ENCODE measurements at places on chromosomes 12 and 14. TPM values are rescaled to one million over a fixed set of nuclear protein-coding genes. Genes with fewer than 3 reads are reported as not detected.

DNA sequence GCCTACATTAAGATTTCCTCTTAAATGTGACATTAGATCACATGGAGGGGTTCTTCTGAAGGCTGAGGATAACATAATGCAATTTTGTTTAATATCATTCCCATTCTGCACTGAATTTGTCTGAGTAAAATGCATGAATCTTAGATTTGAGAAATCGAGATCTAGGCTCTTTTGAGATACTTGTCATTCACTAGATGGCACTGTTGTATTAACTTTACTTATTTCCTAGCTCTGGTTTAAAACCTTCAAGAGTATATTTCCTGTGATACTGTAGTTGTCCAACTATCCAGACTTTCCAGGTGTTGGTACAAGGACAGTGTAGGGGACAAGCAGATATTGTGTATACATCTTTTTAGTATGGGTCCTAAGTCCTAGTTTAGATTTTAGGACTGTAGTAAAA, 91.7 kb upstream of the SEL1L start:
- no peak overlapping the region for H3K27ac ChIP-seq
- no peaks in the 10 kb centered on the region for H3K4me1 ChIP-seq
- DNase-seq, result peak; percentile 44
- H3K4me3 ChIP-seq, result no peak overlapping the region
- H3K36me3 ChIP-seq, result no peaks in the 10 kb centered on the region

The LAG3 gene
- polyA plus RNA-seq, result 0.76 TPM

DNA sequence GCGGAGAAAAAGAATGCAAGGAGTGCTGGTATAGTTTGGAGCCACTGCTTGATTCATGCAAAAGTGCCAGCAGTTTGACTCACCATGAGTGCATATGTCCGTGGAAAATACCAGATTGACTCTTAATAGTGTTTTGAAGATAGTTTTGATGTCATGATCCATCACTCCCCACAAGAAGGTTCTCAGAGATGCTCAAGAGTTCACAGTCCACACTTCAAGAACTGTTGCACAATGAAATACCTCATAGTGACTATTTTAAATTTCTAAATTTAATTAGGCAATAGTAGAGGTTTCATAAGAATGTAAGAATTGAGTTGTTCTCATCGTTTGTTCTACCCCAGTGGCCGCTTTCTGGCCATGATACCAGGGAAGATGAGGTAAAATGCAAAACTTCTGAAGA, 286.6 kb upstream of the RGS6 start:
- H3K4me3 ChIP-seq, result no peak overlapping the region
- no peak overlapping the region for H3K27ac ChIP-seq
- no peaks in the 10 kb centered on the region for H3K4me1 ChIP-seq
- no peaks in the 10 kb centered on the region for H3K27me3 ChIP-seq
- DNase-seq, result no peak

DNA sequence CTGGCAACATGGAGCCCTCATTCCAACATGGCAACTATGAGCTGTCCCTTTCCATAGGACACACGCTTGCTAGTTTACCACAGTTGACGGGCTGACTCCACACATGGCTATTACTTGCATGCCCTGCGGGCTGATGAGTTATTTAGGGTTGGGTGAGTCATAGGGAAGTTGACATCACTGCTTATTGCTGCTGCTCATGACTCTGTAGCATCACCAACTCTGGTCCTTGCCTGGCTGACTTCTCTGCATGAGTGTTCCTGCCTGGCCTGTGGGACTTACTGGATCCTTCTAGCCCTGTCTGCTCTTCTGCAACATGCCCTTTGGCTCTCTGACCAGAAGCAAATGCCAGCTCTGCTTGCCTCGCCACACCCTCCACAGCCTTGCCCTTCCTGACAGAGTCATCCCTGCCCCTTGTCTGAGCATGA, 199.5 kb downstream of the ANO6 start:
- no peaks in the 10 kb centered on the region for H3K4me1 ChIP-seq
- H3K27ac ChIP-seq, result no peak overlapping the region
- no peak overlapping the region for H3K4me3 ChIP-seq
- H3K36me3 ChIP-seq, result peaks cover 5% of the 10 kb centered on the region
- H3K27me3 ChIP-seq, result no peaks in the 10 kb centered on the region

- peak overlapping the region; percentile 9 for H3K27ac ChIP-seq
- H3K27me3 ChIP-seq, result no peaks in the 10 kb centered on the region
- peak; percentile 87 for DNase-seq
- no peaks in the 10 kb centered on the region for H3K4me1 ChIP-seq
- H3K36me3 ChIP-seq, result no peaks in the 10 kb centered on the region
Measured at GRCh38 chr12:25276199-25276937, 25.6 kb upstream of the KRAS start.

The OAS1 gene
- polyA plus RNA-seq, result 39.7 TPM

GRCh38 chr14:35632271-35632670, 98.3 kb downstream of the INSM2 start:
- no peak overlapping the region for H3K27ac ChIP-seq
- no peaks in the 10 kb centered on the region for H3K4me1 ChIP-seq
- no peak for DNase-seq
- H3K4me3 ChIP-seq, result no peak overlapping the region
- H3K36me3 ChIP-seq, result peaks cover 5% of the 10 kb centered on the region

The FBXW8 gene
- 1.1 TPM for polyA plus RNA-seq

DNA sequence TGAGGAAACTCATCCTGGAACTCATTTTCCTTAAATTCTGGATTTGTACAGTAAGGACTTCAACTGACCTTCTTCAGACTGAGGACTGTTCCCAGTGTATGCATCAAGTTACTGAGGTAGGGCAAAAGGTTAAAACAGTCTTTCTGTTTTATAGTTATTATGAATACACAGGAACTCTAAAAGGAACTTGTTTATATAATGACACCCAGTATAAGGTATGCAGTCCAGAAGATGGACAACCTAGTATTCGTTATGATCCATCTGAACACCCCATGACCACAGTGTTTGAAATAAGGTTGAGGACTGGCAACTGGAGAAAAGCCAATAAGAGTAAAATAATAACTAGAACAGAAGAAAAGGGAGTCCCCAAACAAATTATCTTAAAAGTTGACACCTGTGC, 779.9 kb upstream of the TMEM132C start:
- H3K4me1 ChIP-seq, result no peaks in the 10 kb centered on the region
- H3K27me3 ChIP-seq, result no peaks in the 10 kb centered on the region
- H3K27ac ChIP-seq, result no peak overlapping the region
- H3K4me3 ChIP-seq, result no peak overlapping the region
- H3K36me3 ChIP-seq, result no peaks in the 10 kb centered on the region

- no peak overlapping the region for H3K27ac ChIP-seq
- no peak for DNase-seq
- H3K36me3 ChIP-seq, result peaks cover 3% of the 10 kb centered on the region
- no peaks in the 10 kb centered on the region for H3K4me1 ChIP-seq
Measured at GRCh38 chr12:127133675-127134335, 1133.2 kb upstream of the TMEM132C start.

- H3K27me3 ChIP-seq, result no peaks in the 10 kb centered on the region
- no peaks in the 10 kb centered on the region for H3K36me3 ChIP-seq
- no peaks in the 10 kb centered on the region for H3K4me1 ChIP-seq
- H3K4me3 ChIP-seq, result no peak overlapping the region
Measured at GRCh38 chr12:77337362-77337761, 272.0 kb upstream of the E2F7 start.

GRCh38 chr12:109877504-109878246, 2.7 kb downstream of the GLTP start:
- H3K4me3 ChIP-seq, result no peak overlapping the region
- no peaks in the 10 kb centered on the region for H3K36me3 ChIP-seq

DNA sequence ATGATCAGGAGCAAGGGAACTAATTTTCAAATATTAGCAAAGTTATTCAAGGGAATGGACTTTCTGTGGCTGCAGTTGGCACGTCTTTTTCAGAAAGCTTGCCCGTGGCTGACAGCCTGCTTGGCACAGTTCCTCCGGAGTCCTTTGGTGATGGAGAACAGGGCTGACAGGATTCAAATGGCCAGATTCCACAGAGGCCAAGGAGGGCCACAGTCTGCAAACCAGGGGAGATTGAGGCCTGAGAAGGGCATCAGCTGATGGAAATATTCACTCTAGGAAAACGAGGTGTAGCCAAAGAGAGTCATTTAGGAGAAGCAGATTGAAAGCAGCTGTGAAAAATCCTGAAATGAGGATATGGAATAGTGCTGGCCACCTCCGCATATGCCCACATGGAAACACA, 178.3 kb downstream of the EMP1 start:
- H3K27ac ChIP-seq, result no peak overlapping the region
- H3K27me3 ChIP-seq, result no peaks in the 10 kb centered on the region
- no peak overlapping the region for H3K4me3 ChIP-seq
- H3K4me1 ChIP-seq, result no peaks in the 10 kb centered on the region
- no peaks in the 10 kb centered on the region for H3K36me3 ChIP-seq

The P2RX7 gene
- polyA plus RNA-seq, result not detected

- no peak for DNase-seq
- no peaks in the 10 kb centered on the region for H3K4me1 ChIP-seq
- H3K27ac ChIP-seq, result no peak overlapping the region
- no peaks in the 10 kb centered on the region for H3K36me3 ChIP-seq
- no peak overlapping the region for H3K4me3 ChIP-seq
Measured at GRCh38 chr12:24928131-24928530, 20.8 kb downstream of the BCAT1 start.

- no peak for DNase-seq
- no peaks in the 10 kb centered on the region for H3K27me3 ChIP-seq
- no peak overlapping the region for H3K27ac ChIP-seq
- H3K4me1 ChIP-seq, result peaks cover 4% of the 10 kb centered on the region
- no peaks in the 10 kb centered on the region for H3K36me3 ChIP-seq
Measured at GRCh38 chr14:75875958-75876357, 105.8 kb downstream of the TGFB3 start.

DNA sequence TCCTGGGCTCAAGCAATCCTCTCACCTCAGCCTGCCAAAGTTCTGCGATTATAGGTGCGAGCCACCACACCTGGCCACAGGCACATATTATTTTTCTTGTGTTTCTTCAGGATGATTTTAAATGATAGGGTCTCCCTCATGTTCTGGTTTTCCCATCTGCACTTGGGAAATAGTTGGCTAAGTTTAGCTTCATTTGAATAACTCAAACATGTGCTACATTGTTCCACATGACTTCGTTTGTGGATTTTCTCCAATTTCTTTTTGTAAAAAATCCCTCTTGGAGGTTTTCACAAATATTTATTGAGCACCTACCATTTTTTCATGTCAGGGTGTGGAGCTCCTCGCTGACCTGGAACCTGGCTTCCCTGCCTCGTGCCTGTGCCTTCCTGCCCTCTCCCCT, 55.2 kb upstream of the GNPNAT1 start:
- DNase-seq, result no peak
- no peak overlapping the region for H3K27ac ChIP-seq
- no peak overlapping the region for H3K4me3 ChIP-seq
- H3K4me1 ChIP-seq, result no peaks in the 10 kb centered on the region
- no peaks in the 10 kb centered on the region for H3K27me3 ChIP-seq

The ART4 gene
- polyA plus RNA-seq, result 6.6 TPM

DNA sequence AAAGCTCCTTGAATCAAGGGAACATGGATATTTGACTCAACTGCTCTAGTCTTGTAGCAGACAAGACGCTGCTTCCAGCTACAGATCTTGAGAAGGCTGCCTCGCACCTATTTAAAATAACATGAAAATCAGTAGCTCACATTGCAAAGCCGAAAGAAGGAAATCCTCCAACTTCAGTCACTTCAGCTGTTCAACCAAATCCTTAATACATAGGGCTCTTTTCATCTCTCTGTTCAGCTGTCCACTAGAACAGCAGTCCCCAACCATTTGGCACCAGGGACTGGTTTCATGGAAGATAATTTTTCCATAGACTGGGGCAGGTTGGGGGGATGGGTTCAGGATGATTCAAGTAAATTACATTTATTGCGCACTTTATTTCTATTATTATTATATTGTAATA, 1116.0 kb upstream of the TMEM132C start:
- H3K36me3 ChIP-seq, result no peaks in the 10 kb centered on the region
- no peak overlapping the region for H3K4me3 ChIP-seq
- no peak overlapping the region for H3K27ac ChIP-seq
- no peaks in the 10 kb centered on the region for H3K4me1 ChIP-seq
- H3K27me3 ChIP-seq, result no peaks in the 10 kb centered on the region

GRCh38 chr14:61662437-61663311, 32.6 kb upstream of the HIF1A start:
- H3K4me1 ChIP-seq, result no peaks in the 10 kb centered on the region
- peak overlapping the region; percentile 51 for H3K27ac ChIP-seq
- no peaks in the 10 kb centered on the region for H3K36me3 ChIP-seq
- H3K4me3 ChIP-seq, result no peak overlapping the region

The NEUROD4 gene
- polyA plus RNA-seq, result not detected

GRCh38 chr14:57559576-57559975, 65.9 kb upstream of the CCDC198 start:
- no peak for DNase-seq
- H3K4me1 ChIP-seq, result peaks cover 6% of the 10 kb centered on the region
- no peak overlapping the region for H3K4me3 ChIP-seq
- H3K36me3 ChIP-seq, result no peaks in the 10 kb centered on the region
- no peak overlapping the region for H3K27ac ChIP-seq
- H3K27me3 ChIP-seq, result no peaks in the 10 kb centered on the region

DNA sequence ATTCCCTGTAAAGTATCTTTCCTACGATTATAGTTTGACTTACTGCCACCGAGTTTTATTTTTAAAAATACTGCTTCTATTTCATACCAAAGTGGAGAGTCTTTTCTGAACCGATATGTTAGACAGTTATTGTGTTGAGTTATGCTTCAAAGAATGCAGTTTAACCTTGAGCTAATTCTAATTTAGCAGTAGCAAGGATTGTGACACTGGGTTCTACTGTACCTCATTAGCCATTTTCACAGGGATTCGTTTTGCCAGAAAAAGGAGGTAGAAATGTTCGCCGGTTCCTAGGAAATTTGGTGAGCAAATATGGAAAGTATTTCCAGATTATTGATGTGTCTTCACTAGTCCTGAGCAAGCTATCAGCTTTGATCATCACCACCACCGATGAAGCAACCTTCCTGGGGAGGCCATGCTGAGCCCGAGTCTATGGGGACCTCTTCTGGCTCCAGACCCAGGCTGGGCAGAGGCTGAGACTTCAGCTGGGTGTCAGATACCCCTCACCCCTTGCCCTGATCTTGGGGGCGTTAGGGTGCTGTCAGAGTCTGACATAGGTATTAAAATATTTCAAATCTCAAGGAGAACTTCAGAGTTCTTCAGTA, 13.6 kb downstream of the GLRX5 start:
- DNase-seq, result no peak
- no peak overlapping the region for H3K27ac ChIP-seq
- H3K4me3 ChIP-seq, result no peak overlapping the region
- H3K4me1 ChIP-seq, result no peaks in the 10 kb centered on the region
- no peaks in the 10 kb centered on the region for H3K27me3 ChIP-seq

GRCh38 chr12:94265966-94266745, 117.8 kb downstream of the PLXNC1 start:
- no peak overlapping the region for H3K4me3 ChIP-seq
- no peaks in the 10 kb centered on the region for H3K36me3 ChIP-seq
- no peak for DNase-seq
- H3K27me3 ChIP-seq, result no peaks in the 10 kb centered on the region
- no peak overlapping the region for H3K27ac ChIP-seq

GRCh38 chr12:44847888-44848702, 28.0 kb downstream of the NELL2 start:
- no peaks in the 10 kb centered on the region for H3K36me3 ChIP-seq
- no peaks in the 10 kb centered on the region for H3K27me3 ChIP-seq
- H3K4me3 ChIP-seq, result no peak overlapping the region
- H3K27ac ChIP-seq, result peak overlapping the region; percentile 51
- no peaks in the 10 kb centered on the region for H3K4me1 ChIP-seq

Measured in small intestine (tissue), 16 donors.